Breast epithelium (tissue), 4 donors: ENCODE measurements at places on chromosomes 5 and 9. TPM values are rescaled to one million over a fixed set of nuclear protein-coding genes. Genes with fewer than 3 reads are reported as not detected.

- DNase-seq = no peak
These were observed 25.7 kb downstream of the FRMPD1 start for GRCh38 chr9:37676411-37676830.

GRCh38 chr9:10238087-10238486 lies 374.7 kb downstream of the PTPRD start:
- no peak for DNase-seq

GRCh38 chr9:69847491-69847890 lies 26.9 kb downstream of the CFAP95 start:
- DNase-seq = no peak

GRCh38 chr9:8315211-8315610 lies 515.6 kb upstream of the DMAC1 start:
- DNase-seq = no peak

DNA sequence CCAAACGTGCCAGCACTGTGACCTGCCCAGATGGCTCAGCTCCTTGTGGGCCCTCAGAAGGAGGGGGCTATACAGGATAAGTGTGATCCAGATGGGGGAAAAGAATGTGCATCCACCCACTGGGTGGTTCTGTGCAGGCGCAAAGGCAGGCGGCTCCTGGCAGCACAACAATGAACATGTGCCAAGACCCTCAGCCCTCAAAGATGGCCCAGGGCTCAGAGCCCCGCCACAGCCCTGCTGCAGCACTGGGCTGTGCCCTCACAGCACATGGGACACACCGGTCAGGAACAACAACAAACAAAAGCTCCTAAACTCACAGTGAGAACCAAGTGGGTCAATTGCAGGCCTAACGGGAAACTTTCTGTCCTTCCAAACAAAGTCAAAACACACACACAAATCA lies 4.7 kb downstream of the SEMA4D start:
- no peak for DNase-seq

GRCh38 chr9:38445154-38446043 lies 21.1 kb upstream of the IGFBPL1 start:
- DNase-seq = no peak

DNA sequence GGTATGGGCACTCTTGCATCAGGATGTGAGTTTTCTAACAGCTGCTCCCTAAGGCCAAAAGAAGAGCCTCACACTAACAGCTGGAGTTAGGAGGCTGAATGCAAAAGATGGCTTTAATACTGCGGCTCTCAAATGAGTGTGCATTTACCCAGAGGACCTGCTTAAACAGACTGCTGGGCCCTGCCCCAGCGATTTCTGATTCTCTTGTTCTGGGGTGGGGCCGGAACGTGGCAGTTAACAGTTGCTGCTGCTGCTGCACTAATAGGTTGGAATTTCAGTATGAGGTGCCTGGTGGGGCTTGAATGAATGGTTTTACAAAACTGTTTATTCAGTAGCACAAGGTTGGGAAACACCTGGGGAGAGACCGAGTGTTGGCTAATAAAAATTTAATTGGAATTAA lies 26.1 kb downstream of the HMGCR start:
- no peak for DNase-seq

- peak; percentile 83 for DNase-seq
These were observed 32.0 kb upstream of the TTLL11 start for GRCh38 chr9:122125158-122125508.

DNA sequence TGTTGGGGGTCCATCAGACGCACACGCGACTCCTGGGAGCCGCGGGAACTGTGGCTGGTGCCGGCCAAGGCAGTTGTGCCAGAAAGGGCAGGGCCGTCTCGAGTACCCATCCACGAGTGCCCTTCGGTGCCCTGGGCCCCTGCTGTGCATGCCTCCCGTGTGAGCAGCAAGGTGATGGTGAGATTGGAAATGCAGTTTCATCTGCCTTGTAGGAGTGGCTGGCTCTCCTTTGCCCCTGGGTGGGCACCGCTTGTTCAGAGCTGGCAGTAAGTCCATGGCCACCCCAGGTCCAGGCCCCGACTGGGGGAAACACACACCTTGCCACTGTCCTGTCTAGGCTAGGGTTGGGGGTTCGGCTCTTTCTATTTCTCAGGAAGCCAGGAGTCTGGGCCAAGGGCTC lies 5.7 kb downstream of the NKD2 start:
- no peak for DNase-seq

- DNase-seq = no peak
These were observed 102.3 kb upstream of the MAP3K1 start for GRCh38 chr5:56712895-56713591.

DNA sequence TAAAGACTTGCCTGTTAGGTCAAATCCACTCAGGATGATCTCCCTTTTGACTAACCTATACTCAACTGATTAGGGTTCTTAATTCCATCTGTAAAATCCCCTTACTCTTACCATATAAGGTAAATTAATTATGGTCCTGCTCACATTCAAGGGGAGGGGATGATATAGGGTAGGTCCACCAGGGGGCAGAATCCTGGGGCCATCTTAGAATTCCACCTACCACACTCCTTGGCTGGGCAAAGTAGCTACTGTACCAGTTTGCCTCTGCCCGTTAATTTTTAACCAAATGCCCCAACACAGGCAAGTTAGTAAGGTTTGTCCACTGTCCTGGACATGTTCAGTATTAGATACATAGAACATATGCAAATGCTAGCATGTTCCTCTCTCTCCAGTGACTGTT lies 262.4 kb downstream of the SEMA5A start:
- no peak for DNase-seq

- no peak for DNase-seq
These were observed 69.6 kb downstream of the EPB41L4B start for GRCh38 chr9:109251080-109251775.

DNA sequence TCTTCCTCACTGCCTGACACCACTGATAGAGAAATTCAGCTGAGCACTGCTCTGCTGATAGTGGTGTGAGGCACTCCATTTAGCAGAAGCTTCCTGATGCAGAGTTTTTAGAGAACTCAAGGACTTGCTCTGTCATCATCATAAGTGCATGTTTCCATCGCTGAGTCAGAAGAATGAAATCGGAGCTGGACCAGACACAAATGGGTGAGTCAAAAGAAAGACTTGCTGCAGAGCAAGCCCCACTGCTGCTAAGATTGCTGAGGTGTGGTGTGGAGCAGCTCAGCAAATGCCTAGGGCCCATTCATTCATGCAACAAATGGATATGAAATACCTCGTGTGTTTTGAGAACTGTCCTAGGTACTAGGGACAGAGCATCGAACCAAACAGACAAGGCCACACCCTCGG lies 410.2 kb upstream of the SLC30A5 start:
- no peak for DNase-seq

- no peak for DNase-seq
These were observed 70.2 kb upstream of the AGXT2 start for GRCh38 chr5:35117967-35118366.

DNA sequence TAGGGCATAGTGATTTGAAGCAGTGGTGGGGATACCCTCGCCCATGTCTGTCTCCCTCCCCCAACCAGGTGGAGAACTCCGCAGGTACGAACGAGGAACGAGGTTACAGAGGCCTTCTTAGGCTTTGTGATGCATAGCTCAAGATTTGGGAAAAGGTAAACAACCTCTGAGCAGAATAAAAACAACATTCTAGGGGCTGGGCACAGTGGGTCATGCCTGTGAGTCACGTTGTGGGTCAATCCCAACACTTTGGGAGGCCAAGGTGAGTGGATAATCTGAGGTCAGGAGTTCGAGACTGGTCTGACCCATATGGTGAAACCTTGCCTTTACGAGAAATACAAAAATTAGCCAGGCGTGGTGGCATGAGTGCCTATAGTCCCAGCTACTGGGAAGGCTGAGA lies 3.6 kb upstream of the LCP2 start:
- DNase-seq = no peak

GRCh38 chr9:38301376-38302106 lies 91.0 kb upstream of the ALDH1B1 start:
- no peak for DNase-seq

GRCh38 chr5:151739939-151740335 lies 18.5 kb downstream of the ATOX1 start:
- DNase-seq = no peak

- no peak for DNase-seq
These were observed 116.2 kb downstream of the MPDZ start for GRCh38 chr9:13163287-13163686.

DNA sequence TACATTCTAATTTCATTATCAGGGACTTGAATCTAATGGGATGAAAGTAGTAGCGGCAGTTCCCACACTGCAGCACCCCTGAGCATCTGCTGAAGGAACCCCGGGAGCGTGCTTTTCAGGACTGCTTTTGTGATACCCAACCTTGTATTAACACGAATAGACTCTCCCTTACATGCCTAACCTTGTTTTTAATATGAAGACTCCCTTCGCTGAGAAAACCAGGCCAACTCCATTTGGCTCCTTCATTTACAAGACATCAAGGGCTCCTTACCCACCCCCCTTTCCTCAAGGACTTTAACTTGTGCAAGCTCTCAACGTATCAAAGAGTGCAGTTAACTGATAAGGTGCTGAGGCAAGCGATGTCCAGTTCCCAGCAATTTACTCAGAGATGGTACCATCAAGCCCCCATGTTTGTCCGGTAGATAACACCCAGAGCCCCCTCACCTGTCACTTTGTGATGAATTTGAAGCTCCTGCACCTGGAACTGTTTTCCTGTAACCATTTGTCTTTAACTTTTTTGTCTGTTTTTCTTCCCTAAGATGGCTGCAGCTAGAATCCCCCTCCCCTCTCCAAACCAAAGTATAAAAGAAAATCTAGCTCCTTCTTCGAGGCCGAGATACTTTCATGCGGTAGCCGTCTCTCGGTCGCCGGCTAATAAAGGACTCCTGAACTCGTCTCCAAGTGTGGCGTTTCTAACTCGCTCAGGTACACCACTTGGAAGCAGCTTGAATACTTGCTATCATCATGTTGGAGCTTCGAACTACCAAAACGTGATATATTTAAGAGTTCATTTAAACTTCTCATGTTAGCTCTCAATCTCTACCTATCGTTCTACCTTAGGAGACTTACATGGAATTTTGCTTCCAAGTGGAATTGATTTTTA lies 10.7 kb downstream of the HNRNPH1 start:
- DNase-seq = no peak

DNA sequence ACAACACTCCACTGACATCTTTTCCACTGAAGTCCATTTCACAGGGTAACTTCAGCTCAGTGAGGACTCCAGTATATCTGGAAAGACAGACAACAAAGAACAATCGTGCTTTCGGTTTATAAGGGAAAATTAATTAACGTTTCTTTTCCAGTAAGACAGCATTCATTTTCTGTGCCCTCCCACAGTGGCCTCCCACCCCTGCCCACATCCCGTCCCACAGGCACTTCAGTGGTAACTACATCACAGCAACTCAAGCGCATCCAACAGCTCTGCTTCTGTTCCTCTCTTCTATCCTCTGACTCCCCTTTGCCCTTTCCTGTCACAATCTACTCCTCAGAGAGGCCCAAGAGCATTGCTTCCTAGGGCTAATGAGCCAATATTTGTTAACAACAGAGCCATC lies 40.3 kb downstream of the GLDC start:
- no peak for DNase-seq

GRCh38 chr5:42366051-42366450 lies 57.2 kb upstream of the GHR start:
- no peak for DNase-seq

The PGGT1B gene
- total RNA-seq = 12.6 TPM

The ISOC1 gene
- total RNA-seq = 20.6 TPM

The KIF4B gene
- total RNA-seq = not detected

The BAAT gene
- not detected for total RNA-seq

The C9orf50 gene
- 0.48 TPM for total RNA-seq

The RNF130 gene
- total RNA-seq = 143 TPM

The RLN1 gene
- 1.3 TPM for total RNA-seq

The SHISAL2B gene
- total RNA-seq = not detected

The PBX3 gene
- total RNA-seq = 31.2 TPM

The ADGRV1 gene
- 85.2 TPM for total RNA-seq

The PCDHA2 gene
- not detected for total RNA-seq

The OGN gene
- total RNA-seq = 14.1 TPM

The KCNV2 gene
- total RNA-seq = not detected

The FBXW11 gene
- total RNA-seq = 60.3 TPM

The POLR3G gene
- 4.8 TPM for total RNA-seq

The PCDHGC4 gene
- 2.6 TPM for total RNA-seq
